ENCODE measurements at places on chromosomes 3 and 15.

DNA sequence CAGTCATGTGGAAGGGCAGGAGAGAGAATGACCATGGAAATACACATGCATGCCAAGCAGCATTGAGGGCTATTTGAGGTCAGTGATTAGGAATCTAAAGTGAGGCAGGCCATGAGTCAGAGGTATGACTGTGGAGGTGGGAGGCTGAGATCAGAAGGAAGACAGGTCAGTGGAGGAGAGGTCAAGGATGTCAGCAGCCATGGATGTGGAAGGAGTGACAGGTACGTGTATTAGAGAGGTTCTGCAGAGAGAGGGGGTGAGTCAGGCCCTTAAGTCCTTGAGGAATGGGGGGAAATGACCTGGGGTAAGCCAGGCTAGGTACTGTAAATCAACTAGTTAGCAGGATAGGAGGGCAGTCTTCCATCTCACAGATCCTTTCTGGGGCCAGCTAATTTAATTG, 166.6 kb downstream of the ANO10 start:
- DNase-seq = no peak

DNA sequence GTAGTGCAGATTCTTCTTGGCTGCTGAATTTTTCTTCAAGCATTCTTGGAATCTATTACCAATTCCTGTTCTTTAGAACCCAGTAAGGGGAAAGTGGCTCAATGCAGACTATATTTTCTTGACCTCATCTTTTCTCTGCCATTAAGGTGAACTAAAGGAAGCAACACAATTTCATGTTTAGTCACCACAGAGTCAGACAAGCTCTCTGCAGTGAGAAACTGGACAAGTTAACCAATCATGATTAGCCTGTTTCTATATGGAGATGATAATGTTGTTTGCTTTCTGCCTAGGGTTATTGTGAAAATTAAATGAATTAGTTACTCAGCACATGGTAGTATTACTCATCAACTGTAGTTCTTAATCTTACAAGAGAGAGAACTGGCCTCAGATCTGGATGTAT, 1075.1 kb downstream of the AGBL1 start:
- no peak for DNase-seq

DNA sequence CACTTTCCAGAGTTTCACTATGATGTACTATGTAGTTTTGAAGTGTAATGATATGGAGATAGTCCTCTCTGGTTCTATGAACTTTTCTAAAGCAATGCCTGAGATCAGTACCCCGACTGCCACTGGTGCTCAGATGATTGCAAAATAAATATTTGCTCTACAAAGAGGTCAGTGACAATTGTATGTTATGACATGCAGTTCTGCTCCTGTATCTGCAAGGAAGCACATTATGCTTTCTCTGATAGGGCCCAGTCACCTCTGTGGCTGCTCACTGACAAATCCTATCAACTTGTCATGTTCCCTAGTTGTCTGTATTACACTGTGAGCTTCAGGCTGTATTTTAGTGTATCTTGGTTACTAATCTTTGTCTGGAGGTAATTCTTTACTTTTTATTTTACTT, 362.6 kb downstream of the ROBO1 start:
- no peak for DNase-seq

- no peak for DNase-seq
Measured at GRCh38 chr15:77803487-77803886, 170.8 kb upstream of the LINGO1 start.

- DNase-seq = no peak
Measured at GRCh38 chr3:149003653-149004305, 12.4 kb downstream of the GYG1 start.

- DNase-seq = no peak
Measured at GRCh38 chr3:32424581-32425250, 33.1 kb downstream of the CMTM7 start.

- DNase-seq = no peak
Measured at GRCh38 chr15:61794276-61794675, 266.0 kb downstream of the VPS13C start.

- DNase-seq = no peak
Measured at GRCh38 chr3:136893848-136894443, 31.9 kb downstream of the NCK1 start.

- no peak for DNase-seq
Measured at GRCh38 chr15:82831894-82832600, 22.6 kb downstream of the WHAMM start.

DNA sequence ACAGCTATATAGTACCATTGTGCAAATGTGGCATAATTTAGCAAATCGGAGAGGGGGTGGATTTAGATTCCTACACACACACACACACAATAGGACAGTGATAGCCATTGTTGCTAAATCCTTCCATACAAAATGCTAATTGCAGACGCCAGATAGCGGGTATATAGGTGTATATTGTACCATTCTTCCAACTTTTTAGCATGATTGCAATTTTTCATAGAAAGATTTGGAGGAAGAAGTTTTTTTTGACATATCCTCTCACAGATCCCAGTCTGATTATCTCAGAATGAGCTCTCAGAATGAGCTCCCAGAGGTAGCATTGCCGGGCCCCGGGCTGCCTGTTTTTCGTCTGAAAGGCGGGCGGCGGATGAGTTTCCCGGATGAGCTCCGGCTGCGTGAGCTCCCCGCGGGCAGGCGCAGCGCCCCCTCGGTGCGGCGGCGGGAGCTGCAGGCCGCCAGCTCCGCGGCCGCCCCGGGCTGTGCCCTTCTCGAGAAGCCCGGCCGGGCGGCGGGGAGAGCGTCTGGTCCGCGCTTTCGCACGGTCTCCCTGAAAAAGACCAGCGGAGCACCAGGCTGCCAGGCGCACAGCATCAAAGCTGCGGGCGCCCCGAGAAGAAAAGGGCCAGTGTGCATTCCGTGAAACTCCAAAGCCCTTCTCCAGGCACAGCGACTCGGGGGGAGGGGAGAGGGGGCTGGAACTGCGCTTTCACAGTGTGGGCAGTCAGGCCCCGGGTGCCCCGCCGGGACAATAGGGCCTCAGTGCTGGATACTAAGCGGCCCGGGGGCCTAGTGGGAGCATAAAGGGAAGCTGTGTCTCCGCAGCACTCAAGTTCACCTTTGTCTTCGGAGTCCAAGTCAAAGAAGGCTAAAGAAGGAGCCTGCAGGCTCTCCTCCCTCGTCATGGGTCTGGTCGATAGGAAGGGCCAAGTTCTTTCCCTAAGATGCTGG, 12.0 kb upstream of the SHC4 start:
- peak; percentile 56 for DNase-seq

DNA sequence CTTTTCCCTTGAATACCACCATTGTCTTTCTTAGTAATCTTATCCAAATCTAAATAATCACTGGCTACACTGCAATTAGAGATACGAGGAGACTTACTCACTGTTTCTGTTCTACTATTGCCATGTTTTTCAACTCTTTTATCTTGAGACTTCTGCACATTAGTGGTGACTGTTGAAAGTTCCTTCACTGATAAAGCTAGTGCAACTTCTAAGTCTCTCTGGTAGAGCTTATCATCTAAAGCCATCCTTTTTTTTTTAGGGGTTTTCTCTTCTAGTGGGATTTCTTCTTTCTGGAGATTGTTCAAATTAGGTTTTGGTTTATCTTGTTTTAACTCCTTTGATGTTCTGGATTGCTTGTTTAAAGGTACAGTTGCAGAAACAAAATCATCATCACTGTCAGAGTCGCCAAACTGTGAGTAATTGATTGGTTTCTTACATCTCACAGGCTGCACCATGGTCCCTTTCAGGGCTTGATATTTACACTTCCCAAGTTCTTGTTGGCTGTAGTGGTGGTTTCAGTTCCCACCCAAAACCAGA, 37.7 kb downstream of the NCK1 start:
- DNase-seq = no peak

DNA sequence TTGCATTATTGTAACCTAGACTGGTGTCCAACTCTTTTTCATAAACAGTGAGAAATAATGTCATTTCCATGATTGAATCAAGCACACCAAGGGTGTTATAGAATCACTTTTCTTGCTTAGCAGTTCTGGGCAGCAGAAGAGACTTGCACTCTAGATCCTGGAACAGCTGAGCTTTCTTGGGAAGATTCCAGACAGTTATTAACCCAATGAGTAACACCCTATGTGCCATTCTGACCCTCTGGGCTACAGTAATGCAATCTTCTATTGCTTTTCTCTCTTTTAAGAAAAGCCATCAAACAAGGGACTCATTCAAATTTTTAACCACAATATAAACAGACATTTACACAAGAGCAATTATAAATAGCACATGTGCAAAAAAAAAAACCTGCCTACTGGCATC, 39.3 kb upstream of the USP3 start:
- no peak for DNase-seq

DNA sequence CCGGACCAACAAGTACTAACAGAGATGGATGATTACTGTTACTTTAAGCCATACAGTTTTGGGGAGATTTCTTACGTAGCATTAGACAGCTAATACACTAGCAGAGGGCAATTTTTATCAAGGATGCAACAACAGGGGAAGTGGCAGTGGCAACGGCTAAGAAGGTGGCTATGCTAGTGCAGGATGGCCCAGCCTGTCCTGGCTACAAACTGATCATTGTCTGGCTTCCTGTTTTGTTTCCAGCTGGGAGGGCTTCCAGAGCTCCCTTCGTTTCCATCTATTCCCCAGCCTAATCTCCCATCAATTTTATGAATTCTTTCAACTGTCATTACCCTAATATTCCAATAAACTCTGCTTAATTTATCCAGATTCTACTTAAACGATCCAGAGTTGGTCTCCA, 16.0 kb upstream of the PLA2G4F start:
- no peak for DNase-seq
